Vagina (tissue), 2 donors: ENCODE measurements at places on chromosomes 4 and X.

DNA sequence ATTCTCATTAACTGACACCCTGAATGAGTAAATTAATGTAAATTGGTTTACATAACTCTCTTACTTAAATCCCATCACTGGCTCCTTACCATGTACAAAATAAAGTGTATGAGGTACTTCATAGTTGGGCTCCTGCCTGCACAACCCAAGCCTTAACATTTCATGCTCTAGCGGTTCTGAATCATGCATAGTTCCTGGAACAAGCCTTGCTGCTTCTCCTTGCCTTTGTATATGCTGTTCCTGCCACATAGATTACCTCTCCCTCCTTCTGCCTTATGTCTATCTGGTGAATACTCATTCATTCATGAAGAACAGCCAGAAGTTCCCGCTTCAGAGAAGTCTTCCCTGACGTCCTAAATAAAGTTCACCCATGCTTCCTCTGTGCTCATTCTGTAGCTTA, 594.7 kb downstream of the SMARCA1 start:
- no peak for DNase-seq

GRCh38 chr4:113248320-113248719, 198.9 kb downstream of the ANK2 start:
- no peak for DNase-seq

DNA sequence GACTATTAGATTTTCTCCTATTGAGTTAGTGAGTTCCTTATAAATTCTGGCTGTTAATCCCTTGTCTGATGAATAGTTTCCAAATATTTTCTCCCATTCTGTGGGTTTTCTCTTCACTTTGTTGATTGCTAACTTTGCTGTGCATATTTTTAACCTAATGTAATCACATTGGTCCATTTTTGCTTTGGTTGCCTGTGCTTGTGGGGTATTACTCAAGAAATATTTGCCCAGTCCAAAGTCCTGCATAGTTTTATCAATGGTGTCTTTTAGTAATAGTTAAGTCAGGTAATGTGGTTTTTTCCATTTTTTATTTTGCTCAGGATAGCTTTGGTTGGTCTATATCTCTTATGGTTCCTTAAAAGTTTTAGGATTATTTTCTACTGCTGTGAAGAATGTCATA, 490.3 kb downstream of the ARAP2 start:
- DNase-seq = no peak

DNA sequence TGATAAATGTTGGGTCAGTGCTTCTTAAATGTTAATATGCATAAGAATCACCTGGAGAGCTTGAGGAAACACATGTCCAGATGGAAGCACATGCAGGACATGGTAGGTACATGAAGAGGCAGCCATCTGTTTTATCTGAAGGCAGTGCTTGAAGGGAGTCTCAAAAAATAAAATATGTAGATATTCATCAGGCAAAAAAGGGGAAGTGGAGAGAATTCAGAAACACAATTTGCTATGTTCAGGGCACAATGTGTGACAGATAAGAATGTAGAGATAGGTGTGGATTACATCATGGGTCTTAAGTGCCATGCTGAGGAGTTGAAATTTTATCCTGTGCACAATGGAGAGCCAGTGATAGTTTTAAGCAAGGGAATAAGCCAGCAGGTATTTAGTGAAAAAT, 59.6 kb upstream of the CASK start:
- DNase-seq = no peak

- no peak for DNase-seq
Observed at GRCh38 chr4:172707622-172708021, 461.0 kb upstream of the GALNT7 start.

DNA sequence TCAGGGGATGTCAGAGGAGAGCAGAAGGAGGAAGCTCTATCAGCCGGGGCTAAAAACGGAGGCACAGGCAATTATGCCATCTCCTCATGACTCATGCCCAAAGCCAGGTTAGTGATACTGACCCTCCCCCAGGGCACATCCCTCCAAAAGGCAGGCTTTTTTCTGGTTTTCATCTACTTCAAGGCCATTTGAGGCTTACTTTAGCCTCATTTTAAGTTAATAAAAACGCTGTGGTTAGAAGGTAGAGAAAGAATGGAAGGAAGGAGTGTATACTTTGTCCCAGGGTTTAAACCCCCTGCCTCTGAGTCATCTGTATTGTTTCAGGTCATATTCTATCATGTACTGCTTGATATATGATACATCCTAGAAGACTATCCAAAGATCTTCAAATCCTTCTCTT, 89.7 kb upstream of the NDP start:
- DNase-seq = no peak
